ENCODE measurements at places on chromosomes 13 and 19.
A peak's percentile ranks its signal among the peaks of the same experiment; 100 is the strongest.

DNA sequence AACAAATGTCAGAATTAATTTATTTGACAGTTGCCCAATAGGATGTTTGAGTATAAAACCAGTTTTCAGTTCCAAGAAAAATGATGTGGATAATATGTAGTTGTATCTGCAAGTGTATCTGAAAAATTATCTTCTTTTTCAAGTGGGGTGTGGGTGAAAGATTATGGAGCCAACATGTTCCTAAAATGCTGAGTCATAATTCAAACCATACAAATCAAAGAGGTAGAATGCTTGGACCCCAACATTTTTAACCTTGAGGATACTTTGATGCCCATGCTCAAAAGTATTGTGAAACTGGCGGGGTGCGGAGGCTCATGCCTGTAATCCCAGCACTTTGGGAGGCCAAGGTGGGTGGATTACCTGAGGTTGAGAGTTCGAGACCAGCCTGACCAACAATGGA, 54.0 kb upstream of the ZNF724 start:
- no peak for DNase-seq

GRCh38 chr19:13588957-13589833, 82.9 kb upstream of the CACNA1A start:
- DNase-seq = no peak

- no peak for DNase-seq
Measured at GRCh38 chr13:48595431-48596429, 58.0 kb upstream of the CYSLTR2 start.

- DNase-seq = no peak
Measured at GRCh38 chr13:112240076-112240475, 136.1 kb upstream of the SPACA7 start.

DNA sequence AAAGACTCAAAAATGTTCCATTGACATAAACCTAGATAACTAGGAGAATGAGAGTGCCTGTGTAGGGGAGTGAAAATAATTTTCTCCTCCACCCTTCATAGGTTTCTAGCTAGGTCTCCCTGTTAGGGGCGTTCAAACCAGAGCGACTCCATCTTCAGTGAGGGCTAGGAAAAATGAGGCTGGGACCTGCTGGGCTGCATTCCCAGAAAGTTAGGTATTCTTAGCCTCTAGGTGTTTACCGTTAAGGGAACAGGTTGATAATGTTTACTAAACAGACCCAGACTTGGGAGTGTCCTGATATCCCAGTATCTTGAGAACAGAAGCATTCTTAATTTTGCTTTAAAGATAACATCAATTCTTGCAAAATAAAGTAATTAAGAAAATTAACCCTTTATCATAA, 20.1 kb downstream of the PABPC3 start:
- no peak for DNase-seq

GRCh38 chr19:30070198-30070967, 128.3 kb downstream of the URI1 start:
- no peak for DNase-seq

DNA sequence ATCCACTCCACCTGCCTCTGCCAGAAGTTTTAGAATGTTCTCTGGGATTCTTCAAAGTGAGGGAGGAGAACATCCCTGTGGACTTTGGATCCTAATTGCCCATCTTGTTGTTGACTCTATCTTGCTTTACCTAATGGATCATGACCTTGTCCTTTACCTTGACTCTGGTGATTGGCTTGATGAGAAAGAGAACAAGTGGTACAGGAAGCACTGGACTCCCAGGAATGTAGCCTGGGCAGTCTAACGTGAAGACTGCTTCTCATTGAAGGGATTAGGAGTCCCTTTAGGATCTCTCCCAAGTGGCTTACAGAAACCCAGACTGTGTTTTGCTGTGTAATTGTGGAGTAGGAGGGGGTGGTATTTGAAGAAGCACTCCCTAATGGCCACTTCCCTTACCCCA, 63.9 kb downstream of the SLC10A2 start:
- no peak for DNase-seq

DNA sequence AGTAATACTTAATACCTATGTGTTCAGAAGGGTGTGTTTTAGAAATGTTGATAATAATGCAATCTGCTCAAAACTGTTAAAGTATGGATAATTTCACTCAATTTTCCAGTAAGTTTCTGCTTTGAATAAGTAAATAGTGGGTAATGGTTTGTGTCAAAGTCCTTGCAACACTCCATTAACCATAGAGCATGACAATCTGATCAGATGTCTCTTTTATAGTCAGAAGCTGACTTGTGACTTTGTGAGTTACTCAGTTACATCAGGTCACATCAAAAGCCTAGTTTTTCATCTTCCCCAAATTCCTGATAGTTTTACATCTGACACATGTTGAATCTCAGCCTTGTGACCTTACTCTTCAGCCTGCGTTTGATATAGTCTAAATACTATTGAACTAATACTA, 338.0 kb downstream of the EFNB2 start:
- DNase-seq = no peak

GRCh38 chr19:49514151-49514550, 1.7 kb downstream of the FCGRT start:
- DNase-seq = no peak

- no peak for DNase-seq
Measured at GRCh38 chr19:2590630-2591399, 111.7 kb downstream of the GNG7 start.

DNA sequence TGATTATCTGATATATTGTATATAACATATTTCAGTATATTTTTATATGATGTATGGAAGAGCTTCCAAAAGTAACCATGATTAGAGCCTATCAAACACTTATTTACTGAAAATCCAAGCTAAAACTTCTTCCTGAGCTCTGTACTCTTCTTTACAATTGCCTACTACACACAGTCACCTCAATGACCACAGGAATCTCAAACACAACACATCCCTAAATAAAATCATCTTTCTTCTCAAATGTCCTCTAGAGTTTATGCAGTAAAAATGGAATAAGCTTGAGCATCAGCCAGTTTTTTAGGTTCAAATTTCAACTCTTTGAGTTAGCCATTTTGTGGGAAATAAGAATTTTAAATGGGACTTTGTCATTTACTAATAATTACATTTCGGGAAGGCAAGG, 102.6 kb upstream of the FNDC3A start:
- DNase-seq = no peak

GRCh38 chr19:47518139-47518538, 3.3 kb upstream of the NAPA start:
- DNase-seq = no peak

DNA sequence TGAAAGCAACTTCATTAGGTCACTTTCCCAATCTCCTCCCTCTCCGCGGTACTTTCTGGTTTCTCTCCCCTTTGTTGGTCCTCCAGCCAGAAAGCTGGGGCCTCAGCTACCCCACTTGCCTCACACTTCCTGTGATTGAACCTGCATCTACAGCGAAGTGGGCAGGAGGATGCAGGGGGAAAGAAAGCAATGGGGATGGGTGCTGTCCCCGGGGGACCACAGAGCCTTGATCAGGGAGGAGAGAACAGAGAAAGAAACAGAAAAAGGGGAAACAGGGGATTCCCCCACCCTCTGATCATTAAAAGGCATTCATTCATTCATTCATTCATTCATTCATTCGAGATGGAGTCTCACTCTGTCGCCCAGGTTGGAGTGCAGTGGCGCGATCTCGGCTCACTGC, 74.2 kb downstream of the TRPM4 start:
- DNase-seq = no peak

DNA sequence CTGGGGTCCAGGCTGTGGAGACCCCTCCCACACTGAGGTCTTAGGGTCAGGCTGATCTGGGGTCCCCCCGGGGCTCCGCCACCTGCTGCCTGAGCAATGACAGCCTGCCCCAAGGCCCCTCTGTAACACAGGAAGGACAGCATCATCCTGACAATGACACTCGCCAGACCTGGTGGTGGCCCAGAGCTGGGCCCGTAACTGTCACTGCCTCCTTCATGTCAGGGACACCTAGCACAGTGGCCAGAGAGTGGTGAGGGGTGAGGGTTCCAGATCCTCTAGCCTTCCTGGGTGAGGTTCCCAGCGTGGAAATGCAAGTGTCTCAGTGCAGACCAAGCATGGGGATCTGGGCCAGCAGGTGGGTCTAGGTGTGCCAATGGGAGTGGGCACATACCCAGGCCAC, 27.8 kb downstream of the OPA3 start:
- no peak for DNase-seq

- no peak for DNase-seq
Measured at GRCh38 chr13:73922493-73923393, 211.5 kb downstream of the KLF12 start.

GRCh38 chr13:60258349-60258748, 94.6 kb upstream of the DIAPH3 start:
- no peak for DNase-seq

DNA sequence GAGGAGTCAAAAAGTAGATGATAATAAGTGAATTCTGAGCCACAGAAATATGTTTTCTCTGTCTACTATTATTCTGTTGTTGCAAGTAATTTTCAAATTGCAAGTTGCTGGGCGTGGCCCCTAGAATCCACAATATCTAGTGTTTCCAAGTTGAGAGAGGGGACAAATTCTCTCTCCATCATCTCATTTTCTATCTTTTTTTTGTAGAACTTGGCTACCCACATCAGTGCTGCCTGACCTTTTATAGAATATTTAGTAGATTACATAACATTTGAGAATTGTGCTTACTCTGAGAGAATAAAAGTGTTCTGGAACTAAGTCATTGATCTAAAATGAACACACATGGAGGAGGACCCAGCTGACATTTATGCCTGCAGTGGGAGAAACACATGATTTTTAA, 110.9 kb upstream of the CSNK1A1L start:
- DNase-seq = no peak

DNA sequence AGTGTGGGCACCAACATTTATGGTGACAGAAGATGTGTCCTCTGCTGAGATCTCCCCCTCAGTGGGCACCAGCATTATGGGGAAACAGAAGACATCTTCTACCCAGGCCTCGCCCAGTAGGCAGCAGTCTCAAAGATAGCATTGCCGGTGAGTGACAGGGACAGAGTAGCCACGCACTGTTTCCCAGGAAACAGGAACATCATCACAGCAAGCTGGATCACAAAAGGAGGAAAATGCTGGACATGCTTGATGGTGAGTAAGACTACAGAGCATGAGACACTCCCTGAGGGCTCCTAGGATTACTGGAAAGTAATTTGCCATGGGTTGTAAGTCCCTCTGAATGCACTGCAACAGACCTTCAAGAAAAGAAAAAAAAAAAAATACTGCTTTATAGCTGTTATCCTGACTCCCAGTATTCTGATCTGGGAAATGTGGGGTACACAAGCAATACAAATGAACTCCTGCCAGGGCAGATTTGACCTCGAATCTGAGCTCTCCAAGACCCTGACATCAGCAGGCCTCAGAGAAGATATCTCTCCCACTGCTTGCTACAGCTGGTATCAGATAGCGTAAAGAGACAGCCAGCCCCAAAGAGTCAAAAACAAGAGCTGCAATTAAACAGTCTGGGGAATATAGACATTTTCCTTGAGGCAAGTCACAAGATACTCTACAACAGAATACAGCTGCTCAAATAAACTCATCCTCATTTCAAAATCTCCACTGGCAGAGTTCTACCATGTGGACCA, 180.4 kb downstream of the RBM26 start:
- no peak for DNase-seq

GRCh38 chr13:79932556-79932955, 408.4 kb downstream of the SPRY2 start:
- no peak for DNase-seq

DNA sequence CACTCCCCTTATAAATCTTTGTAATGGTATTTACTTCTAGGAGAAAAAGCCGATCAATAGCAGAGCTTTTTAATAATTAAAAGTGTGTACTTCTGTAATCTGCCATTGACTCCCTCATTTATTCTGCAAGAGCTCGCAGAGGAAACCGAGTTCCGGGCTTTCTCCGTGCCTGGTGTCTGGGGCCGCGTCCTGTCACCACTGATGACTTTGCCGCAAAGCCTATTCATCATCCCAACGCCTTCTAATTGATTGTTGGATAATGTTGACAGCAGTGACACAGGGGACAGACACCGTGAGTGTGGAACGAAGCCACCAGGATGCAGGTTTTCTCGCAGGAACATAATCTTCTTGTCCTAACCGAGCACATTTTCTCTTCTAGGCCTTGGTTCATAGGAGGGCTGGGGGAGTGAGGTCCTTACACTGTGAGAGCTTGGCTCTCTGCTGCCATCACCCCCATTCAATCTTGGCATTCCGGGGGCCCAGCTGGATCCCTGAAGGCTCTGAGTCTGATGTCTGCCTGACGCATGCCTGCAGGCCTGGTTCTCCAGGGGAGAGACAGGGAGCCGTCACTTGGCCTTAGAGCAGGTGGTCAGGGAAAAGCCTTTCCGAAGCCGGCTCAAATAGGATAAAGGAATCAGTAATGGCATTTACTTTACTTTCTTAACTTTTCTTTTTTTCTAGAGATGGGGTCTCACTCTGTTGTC, 110.3 kb downstream of the KDM4B start:
- no peak for DNase-seq

DNA sequence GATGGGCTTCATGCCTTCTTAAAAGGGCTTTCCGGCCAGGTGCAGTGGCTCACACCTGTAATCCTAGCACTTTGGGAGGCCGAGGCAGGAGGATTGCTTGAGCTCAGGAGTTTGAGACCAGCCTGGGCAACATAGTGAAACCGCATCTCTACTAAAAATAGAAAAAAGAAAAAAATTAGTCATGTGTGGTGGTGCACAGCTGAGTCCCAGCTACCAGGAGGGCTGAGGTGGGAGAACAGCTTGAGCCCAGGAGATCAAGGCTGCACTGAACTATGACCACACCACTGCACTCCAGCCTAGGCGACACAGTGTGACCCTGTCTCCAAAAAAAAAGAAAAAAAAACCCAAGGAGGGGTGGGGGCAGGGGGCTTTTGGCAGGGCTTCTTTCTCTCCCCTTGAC, 7.2 kb downstream of the CARS2 start:
- no peak for DNase-seq

- DNase-seq = peak; percentile 94
Measured at GRCh38 chr13:48775804-48776203, 122.1 kb downstream of the CYSLTR2 start.

DNA sequence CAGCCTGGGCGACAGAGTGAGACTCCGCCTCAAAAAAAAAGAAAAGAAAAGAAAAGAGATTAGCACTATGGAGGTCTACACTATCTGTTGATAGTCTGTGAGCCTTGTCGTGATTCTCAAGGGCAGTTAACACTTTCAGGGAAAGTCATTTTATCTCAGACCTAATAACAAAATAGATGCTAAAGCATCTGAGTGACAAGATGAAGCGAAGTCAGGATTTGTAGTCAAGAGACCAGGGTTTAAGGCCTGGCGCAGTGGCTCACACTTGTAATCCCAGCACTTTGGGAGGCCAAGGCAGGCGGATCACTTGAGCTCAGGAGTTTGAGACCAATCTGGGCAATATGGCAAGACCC, 13.3 kb upstream of the RAB8A start:
- no peak for DNase-seq
